GM10248 (cell line): ENCODE measurements at places on chromosomes 16 and 17.

- peak; percentile 72 for DNase-seq
Measured at GRCh38 chr16:1458977-1459341, 14.6 kb upstream of the CCDC154 start.

GRCh38 chr17:21772321-21772720 lies 80.0 kb downstream of the KCNJ18 start:
- no peak for DNase-seq

DNA sequence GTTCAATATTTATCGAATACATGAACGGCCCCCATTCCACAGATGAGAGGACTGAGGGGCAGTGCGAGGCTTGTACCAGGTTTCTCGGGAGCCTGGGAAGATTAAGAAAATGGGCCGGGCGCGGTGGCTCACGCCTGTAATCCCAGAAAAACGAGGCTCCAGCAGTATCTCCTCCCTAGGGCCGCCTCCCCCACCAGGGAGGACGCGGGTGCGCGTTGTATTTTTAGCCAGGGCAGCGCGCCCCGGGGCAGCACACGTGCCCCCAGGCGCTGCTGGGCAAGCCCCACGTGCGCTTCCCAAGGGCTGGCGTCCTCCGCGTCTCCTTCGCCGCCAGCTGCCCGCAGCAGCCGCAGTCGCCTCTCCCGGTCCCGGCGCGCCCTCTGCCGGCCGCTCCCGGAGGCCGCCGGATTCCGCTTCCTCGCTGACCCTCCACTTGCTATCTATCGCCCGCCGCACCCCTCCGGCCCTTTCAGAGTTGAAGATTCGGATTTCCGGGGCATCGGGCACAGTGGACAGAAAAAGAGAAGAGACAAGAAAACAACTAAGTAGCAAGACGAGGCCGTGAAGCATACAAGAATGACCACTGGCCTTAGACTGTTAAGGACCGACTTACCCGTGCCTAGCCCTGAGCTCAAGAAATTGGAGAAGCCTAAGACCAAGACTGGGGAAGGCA lies 1.9 kb upstream of the YBX2 start:
- peak; percentile 87 for DNase-seq

- no peak for DNase-seq
Measured at GRCh38 chr16:1908983-1909382, 9.2 kb downstream of the HS3ST6 start.

DNA sequence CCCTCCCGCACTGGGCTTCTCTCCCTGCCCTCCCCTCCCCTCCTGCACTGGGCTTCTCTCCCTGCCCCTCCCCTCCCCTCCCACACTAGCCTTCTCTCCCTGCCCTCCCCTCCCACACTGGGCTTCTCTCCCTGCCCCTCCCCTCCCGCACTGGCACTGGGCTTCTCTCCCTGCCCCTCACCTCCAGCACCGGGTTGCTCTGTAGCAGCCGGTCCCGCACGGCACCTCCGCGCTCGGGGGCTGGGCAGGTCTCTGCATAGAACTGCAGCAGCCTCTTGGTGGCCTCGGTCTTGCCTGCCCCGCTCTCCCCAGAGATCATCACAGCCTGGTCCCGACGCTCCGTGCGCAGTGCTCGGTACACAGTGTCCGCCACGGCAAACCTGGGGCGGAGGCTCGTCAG lies 9.8 kb downstream of the MYO1C start:
- no peak for DNase-seq

- DNase-seq = no peak
Measured at GRCh38 chr17:13016881-13017654, 759 bp downstream of the ELAC2 start.

DNA sequence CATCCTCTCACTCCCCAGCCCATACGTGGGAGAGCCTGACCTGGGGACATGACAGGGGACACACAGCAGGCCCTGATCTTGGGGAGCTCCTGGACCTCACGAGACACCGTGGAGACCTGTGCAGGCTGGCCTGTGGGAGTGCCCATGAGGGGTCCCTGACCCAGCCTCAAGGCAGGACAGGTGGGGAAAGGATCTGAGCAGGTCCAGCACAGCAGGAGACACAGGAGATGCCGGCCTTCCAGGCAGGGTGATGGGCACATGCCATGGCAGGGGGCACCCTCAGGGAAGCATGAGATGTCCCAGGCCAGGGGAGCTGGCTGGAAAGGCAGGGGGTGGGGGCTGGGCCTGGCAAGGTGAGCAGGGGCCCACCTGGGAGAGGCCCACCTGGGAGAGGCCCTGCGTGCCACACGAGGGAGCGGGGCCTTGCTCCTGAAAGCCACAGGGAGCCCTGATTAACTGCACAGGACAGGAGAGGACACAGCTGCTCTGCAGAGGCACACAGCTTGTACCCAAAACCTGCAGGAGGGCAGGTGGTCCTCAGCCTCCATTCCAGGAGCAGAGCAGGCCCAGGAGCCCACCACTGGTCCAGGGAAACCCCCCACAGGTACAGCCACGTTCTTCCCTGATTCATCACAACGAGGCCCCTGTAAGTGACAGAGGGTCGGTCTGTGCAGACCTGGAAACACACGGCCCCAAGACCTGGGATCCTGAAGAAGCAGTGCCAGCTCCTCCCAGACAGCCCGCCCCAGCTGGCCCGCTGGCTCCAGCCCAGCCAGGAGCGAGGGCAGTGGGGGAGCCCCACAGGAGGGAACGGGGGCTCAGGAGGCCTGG lies 26.6 kb upstream of the KRT17 start:
- DNase-seq = no peak

GRCh38 chr17:69067274-69068047 lies 6.7 kb upstream of the ABCA9 start:
- DNase-seq = no peak

- DNase-seq = no peak
Measured at GRCh38 chr16:78004517-78004916, 17.8 kb upstream of the CLEC3A start.

GRCh38 chr17:12022310-12022709 lies 1.6 kb downstream of the MAP2K4 start:
- no peak for DNase-seq

GRCh38 chr16:56758432-56758831 lies 28.5 kb downstream of the NUP93 start:
- DNase-seq = no peak

- no peak for DNase-seq
Measured at GRCh38 chr16:2535625-2536013, 2.2 kb upstream of the PDPK1 start.

GRCh38 chr16:67441271-67441753 lies 10.4 kb downstream of the HSD11B2 start:
- DNase-seq = no peak

DNA sequence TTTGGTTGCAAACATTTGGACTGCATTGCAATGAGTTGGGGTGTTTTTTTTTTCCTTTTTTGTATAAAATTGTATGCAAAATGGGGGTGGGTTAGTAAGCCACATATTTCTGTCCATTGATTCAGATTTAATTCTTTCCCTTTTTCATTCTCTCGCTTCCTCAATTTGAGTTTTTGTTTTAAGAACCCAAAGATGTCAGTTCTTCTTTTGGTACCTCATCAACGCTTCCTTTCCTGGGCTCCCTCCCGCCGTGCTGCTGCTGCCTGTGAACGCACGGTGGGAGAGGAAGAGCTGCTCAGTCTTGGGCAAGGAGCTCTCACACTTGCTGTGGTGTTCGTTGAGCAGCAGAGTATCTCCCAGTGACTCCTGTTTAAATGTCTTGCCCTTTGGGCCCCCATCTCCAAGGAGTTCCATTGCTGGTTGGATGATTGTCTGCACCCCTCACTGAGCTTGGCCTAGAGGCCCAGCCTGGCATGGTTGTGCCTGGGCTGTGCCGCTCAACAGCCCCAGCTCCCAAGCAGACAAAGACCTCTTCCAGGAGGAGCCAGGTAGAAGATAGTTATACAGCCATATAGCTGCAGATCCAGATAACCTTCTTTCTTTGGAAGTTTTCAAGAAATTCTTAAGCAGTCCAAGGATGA lies 13.6 kb downstream of the UBFD1 start:
- peak; percentile 42 for DNase-seq

GRCh38 chr17:73550556-73550955 lies 93.7 kb downstream of the SDK2 start:
- DNase-seq = no peak
